CD4-positive, alpha-beta T cell treated with Interleukin-4 for 4 hours (primary cell): ENCODE measurements at places on chromosomes 3 and 15.
A peak's percentile ranks its signal among the peaks of the same experiment; 100 is the strongest.

DNA sequence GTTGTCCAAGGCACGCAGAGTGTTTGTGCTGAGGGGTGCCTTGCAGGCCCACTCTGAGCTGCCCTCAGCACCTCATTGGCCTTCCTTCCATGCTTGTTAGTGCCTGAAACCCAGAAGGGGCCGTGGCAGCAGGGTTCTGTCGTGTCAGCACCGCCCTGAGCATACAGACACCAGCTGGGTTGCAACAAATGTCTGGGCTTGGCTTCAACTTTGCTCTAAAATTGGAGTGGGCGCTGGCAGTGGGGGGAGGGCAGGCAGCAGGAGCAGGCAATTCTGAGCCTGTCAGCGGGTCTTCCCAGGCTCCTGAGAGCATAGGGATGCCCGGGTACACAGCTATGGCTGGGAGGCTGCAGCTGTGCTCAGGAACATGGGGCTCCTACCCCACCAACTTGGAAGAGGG is 464.3 kb downstream of the EPHA3 start:
- DNase-seq, result no peak

DNA sequence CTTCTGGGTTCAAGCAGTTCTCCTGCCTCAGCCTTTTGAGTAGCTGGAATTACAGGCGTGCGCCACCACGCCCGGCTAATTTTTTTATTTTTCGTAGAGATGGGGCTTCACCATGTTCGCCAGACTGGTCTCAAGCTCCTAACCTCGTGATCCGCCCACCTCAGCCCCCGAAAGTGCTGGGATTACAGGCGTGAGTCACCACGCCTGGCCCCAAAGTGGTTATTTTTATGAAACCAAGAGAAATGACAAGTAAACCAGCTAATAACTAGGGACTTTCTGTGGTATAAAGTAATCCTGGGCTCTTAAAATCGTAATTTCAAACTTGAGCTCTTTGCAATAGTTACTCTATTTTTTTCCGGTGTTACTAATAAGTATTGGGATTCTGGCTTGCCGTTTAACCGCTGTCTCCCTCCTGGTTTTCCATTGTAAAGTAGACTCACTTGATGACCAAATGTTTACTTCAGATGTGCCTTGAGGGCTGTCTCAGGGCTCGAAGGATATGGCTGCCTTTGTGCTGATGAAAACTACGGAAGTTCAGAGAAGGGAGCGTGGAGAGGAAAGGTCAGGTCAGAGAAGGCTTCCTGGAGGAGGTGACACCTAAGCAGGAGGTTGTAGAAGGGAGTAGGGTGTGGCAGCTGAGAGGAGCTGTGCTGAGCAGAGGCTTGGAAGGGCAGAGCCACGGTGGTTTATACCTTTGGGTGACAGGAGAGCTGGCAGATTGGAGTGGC is 4.2 kb downstream of the ZSCAN2 start:
- DNase-seq, result peak; percentile 59

GRCh38 chr3:15513810-15514662 is 7.5 kb downstream of the COLQ start:
- no peak for DNase-seq

DNA sequence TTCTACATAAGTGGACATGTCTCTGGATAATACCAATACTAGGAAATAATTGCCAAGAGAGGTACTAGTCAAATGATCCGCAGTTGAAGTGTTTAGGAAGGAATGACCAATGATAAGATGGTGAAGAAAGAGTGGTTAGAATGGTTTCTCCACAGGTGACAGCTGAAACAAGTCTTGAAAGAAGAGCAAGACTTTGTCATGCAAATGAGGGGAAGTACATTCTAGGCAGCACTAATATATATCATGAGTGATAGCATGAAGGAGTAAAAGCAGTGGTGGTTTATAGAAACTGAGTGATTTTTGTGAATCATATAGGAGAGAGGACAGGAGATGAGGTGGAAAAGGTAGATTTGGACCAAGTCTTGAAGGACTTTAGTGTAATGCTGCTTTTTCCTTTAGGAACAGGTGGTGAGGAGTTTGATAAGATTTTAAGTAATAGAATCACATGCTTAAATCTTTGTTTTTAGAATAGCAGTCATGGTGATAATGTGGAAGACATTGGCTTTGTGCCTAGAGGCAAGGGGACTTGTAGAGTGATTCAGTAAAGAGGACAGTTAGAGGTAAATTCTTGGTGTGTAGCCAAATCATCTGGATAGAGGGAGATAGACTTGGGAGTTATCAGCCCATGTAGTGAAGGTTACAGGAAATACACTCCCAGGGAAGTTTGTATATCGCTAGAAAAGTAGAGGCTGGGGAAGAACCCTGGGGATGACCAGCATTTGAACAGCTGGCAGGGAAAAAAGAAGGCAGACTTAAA is 31.9 kb downstream of the SLMAP start:
- no peak for DNase-seq

- no peak for DNase-seq
Observed at GRCh38 chr3:67635806-67636205, 18.6 kb downstream of the SUCLG2 start.

- no peak for DNase-seq
Observed at GRCh38 chr15:78396186-78396814, 41.7 kb upstream of the IREB2 start.

DNA sequence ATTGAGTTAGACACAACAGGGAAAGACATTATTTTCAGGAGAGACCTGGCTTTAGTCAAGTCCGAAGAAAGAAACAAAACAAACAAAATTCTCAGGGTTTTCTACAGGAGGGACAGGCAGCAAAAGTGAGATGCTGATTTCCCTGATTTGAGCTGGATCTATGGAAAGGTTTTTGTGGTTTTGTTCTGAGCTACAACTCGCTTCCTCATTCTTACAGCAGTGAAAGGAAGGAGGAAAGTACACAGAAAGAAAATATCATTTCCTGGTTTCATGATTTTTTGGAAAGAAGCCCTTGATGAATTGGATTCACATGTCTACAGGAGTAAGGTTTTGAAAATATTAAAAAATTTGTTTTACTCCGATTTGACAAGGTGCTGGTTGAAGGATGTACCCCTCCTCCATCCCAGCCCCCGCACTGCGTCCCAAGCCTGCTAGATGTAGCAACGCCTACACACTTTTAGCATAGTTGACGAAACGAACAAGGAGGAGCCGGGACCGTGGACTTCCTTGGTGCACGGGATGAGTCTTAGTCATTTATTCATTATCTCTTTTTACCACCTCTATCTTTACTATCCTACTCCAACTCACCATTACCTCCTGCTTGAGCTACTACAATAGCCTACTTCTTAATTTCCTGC is 10.8 kb downstream of the PRICKLE2 start:
- DNase-seq, result no peak

GRCh38 chr15:47998619-47999019 is 122.2 kb upstream of the SLC24A5 start:
- DNase-seq, result no peak

DNA sequence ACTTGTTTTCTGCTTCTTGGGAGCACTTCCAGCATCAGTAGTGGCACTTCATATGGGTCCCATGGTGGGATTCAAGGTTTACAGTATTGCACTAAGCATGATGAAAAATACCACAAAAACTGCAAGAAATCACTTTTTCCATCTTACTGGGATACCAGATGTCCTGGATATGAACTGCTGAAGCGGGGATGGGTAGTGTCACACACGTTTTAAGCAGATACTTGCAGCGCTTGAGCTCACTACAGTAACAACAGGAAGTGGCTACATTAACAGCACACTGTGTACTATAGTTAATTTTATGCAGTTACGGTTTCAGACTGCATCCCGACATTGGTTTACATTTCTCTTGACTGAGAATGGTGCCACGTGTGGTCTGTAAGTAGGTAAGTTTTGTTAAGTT is 3.5 kb upstream of the ISG20 start:
- peak; percentile 75 for DNase-seq

- DNase-seq, result no peak
Observed at GRCh38 chr15:82790321-82790720, 15.5 kb downstream of the FSD2 start.

DNA sequence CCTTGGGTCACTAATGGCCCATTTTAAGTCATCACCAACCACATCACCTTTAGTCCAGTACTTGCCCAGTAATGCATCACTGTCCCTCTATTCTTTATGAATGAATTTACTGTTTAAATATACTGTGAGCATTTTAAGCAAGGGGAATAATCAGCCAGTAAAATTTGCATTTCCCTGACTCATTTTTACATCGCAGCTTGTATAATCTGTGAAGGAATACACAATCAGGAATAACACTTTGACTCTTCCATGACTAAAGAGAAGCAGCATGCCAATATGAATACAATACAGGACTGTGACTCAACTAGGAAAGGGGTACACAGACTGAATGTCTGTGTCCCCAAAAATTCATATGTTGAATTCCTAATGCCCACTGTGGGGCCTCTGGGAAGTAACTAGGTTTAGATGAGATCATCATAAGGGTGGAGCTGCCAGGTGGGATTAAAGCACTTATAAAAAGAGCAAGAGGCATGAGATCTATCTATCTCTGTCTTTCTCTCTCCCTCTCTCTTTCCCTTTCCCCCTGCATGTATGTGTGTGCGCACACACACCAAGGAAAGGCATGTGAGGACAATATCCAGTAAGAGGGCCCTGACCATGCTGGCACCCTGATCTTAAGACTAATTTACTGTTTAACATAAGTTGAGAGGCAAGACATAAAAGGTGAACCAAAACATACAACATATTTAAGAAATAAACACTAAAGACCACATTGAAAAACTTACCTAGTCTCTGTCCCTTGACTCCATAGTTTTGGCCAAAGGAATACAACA is 12.1 kb downstream of the B4GALT4 start:
- DNase-seq, result no peak

- DNase-seq, result no peak
Observed at GRCh38 chr3:117543521-117543920, 833.9 kb downstream of the TUSC7 start.

- no peak for DNase-seq
Observed at GRCh38 chr3:24548278-24548677, 53.6 kb upstream of the THRB start.

DNA sequence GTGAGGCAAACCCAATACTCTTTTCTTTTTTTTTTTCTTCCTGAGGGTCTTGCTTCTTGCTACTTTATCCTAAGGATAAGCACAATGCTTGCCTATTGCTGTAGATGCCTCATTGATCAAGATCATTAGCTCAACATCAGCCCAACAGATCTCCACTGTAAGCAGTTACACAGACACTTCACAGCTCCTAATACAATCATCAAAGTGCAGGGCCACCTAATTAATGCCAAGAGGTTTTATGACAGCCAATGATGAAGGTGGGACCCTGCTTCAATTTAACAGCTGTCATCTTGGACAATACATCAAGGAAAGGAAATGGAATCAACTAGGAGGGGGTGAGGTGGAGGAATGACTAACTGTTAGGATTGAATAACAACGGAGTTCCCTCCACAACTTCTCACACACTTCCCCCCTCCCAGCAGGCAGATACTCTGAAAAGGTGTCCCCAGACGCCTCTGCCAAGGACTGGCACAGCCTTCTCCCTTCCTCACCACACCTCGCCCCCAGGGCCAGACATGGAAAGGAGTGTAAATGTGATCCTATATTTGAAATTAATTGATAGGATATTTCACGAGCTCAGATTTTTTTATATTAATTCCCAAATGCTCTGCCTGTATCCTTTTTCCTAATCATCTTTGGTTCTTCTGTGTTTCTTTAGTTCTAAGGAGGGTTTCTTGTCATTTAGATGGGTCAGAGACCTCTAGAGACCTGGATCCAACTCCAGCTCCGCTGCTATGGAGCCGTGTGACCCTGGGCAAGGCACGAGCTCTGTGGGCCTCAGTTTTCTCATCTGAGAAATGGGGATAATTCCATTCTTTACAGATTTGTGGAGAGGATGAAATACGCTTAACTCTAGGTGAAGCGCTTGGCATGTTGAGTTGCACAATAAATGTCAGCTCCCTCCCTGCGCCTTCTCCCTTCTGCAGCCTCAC is 1.2 kb downstream of the DCLK3 start:
- no peak for DNase-seq

DNA sequence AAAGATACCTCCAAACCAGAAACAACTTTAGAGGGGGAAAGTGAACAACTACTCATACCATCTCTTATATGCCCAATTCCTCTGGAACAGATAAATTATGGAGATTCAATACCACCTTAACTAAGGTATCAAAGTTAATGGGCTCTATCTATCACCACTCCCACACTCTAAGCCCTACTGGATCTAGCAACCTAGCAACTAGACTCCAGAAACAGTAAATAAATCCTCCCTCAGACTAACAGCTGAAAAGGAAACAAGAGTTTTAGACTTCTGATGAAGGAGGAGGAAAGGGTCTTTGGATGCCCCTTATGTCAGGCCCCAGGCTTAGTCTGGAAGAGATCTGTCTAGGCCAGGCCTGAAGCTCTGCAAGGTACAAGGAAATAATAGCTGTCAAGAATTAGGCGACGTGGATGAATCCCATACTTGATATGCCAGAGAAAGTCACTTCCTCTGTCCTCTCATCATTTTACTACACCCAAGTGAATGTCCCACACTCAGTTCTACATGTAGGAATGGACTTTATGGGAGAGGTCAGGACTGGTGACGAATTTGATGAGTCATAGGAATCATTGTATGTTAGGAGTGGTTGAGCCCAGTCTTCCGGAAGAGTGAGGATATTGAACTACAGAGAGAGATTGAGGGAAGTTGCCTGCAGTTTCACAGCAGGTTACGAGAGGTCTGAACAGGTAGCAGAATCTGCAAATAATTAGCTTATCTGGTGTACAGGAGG is 113.8 kb downstream of the AKAP13 start:
- no peak for DNase-seq

DNA sequence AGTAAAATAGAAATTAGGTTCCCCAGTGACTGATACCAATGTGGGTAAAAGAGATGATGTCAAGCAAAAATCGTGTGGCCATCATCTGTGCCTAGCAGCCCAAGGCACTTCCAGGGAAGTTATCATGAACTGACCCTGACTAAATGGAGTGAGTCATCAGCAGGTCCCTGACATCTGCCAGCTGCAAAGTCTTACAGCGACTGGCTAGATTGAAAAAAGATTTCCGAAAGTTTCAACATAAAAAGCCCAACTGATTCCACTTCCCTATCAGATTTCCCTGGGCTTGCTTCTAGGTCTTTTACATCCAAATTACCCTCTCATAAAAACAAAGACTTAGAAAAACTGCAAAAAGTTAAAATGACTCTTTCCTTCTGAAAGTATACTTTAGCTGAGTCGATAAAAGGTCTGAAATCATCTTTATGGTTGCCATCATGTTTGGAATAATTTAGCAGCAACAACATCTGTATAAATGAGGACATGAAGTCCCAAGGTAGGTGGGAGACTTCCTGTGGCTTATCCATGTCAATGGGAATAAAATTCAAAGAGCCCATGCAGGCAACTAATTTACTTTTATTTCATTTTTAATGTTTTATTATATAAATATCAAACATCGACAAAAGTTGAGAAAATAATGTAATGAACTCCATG is 342.8 kb downstream of the ERC2 start:
- DNase-seq, result no peak

DNA sequence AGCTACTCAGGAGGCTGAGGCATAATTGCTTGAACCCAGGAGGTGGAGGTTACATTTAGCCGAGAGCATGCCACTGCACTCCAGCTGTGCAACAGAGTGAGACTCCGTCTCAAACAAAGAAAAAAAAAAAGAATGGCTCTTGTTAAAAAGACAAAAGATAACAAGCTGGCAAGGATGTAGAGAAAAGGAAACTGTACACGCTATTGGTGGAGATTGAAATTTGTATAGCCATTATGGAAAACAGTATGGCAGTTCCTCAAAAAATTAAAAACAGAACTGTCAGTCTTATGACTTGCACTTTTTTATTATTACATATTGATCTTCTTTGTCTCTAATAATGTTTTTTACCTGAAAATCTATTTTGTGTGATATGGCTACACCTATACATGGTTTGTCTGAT is 41.9 kb downstream of the MEX3B start:
- no peak for DNase-seq
